H9 (cell line): ENCODE measurements at places on chromosomes 16 and 17. TPM values are rescaled to one million over a fixed set of nuclear protein-coding genes. Genes with fewer than 3 reads are reported as not detected.

Gene MYH13
- total RNA-seq, result not detected in 2 replicates

Gene SLC16A5
- 17.0 and 17.1 TPM in 2 replicates for total RNA-seq

Gene KCNJ12
- 0.29 and 0.39 TPM in 2 replicates for total RNA-seq

Gene TP53TG3C
- not detected in 2 replicates for total RNA-seq

Gene TMEM235
- 0.13 and 0.28 TPM in 2 replicates for total RNA-seq

Gene SLC5A10
- total RNA-seq, result not detected in 2 replicates
